ENCODE measurements at places on chromosomes 1 and 21.

- no peak for DNase-seq
These were observed 35.8 kb downstream of the LAMC1 start for GRCh38 chr1:183058851-183059502.

- peak; percentile 66 for DNase-seq
These were observed 41.3 kb downstream of the LRRC71 start for GRCh38 chr1:156961709-156962108.

DNA sequence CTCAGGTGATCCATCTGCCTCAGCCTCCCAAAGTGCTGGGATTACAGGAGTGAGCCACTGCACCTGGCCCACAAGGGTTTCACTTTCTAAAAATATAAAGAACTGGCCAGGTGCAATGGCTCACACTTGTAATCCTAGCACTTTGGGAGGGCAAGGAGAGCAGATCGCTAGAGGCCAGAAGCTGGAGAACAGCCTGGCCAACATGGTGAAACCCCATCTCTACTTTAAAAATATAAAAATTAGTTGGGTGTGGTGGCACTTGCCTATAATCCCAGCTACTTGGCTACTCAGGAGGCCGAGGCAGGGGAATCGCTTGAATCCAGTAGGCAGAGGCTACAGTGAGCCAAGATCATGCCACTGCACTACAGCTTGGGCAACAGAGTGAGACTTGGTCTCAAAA is 25.7 kb downstream of the MRPL39 start:
- DNase-seq, result no peak

DNA sequence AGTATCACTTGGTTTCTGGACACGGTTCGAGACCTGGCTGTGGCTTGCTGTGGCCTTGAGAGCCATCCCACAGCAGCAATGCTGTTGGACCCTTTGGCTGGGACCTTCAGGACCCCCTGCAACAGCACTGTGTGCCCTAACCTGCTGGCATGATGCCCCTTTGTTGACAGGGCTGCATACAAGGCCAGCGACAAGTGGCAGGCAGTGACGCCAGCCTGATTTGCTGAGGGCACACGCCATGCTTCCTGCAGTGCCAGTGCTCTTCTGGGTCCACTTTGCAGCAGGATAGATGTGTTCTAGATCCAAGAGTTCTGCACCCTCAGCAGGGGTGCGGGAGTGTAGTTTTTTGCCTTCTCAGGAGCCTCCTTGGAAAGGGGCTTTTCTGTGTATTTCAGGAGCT is 32.8 kb downstream of the COQ8A start:
- DNase-seq, result peak; percentile 47

- DNase-seq, result no peak
These were observed 35.9 kb downstream of the ST3GAL3 start for GRCh38 chr1:43743206-43743605.

GRCh38 chr1:11886986-11887665 is 28.4 kb upstream of the NPPB start:
- DNase-seq, result no peak

- DNase-seq, result no peak
These were observed 125.3 kb upstream of the GREM2 start for GRCh38 chr1:240737298-240737697.

- peak; percentile 74 for DNase-seq
These were observed 3.1 kb downstream of the OLIG2 start for GRCh38 chr21:33028773-33029384.

DNA sequence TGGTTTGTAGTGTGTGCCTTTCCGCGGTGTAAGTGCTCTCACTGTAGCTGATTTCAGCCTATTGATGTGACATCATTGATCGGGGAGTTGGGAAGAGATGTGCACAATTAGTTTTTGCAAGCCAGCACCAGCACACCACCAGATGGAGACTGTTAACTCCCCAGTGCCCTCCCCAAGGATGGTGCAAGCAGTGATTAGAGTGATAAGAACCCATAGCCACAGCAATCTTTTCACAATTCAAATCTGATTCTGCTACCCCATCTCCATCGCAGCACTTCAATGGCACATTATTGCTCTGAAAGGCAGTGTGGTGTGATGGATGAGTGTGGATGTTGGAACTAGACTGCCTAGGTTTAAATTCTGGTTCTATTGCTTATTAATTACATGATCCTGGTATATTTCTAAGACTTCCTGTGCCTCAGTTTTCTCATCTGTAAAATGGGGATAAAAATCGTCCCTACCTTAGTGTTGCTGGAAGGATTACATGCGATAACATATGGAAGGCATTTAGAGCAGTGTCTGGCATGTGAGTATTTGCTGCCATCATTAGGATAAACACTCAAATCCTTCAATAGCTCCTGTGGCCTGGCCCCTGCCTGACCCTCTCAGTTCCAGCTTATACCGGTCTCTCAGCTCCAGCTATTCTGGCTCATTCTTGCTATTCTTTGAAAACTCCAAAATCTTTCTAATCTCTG is 6.7 kb downstream of the CSF3R start:
- no peak for DNase-seq

DNA sequence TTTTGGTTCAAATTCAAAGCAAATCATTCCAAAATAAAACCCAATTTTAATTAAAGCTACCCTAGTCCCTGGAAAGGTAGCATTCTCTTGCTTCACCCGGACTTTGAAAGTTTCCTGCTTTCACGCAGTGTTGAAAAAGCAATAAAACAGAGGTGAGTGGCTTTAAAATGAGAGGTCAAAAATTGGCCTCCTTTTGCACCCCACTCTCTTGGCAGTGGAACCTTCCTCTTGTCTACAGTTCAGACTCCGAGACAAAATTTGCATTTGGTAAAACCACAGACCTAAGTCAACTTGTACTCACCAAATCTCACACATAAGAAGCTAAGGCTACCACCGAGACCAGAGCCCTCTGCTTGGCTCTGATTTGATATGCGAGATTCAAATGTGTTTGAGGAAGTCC is 252.7 kb downstream of the TTLL7 start:
- DNase-seq, result no peak

- DNase-seq, result no peak
These were observed 27.6 kb downstream of the CTNNBIP1 start for GRCh38 chr1:9882296-9882944.

GRCh38 chr21:31554511-31555022 is 104.9 kb upstream of the SOD1 start:
- peak; percentile 76 for DNase-seq

GRCh38 chr1:66323958-66324625 is 209.9 kb upstream of the SGIP1 start:
- DNase-seq, result no peak

DNA sequence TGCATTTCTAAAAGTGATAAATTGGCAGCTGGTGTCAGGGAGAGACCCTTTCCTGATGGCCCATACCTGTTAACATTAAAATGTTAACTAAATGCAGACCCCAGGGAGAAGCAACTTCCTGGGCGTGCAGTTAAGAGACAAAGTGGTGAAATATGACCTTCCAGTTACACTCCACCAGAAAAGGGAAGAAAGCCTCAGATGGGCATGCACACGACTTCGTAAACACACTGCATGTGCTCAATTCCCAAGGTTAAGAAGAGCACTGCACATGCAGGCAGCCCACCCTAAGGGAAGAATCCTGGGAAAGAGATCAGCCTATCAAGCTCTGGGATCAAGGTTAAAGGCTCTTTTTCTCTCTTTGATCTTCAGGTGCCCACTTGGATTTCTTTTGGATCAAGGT is 9.7 kb upstream of the GBP6 start:
- no peak for DNase-seq

DNA sequence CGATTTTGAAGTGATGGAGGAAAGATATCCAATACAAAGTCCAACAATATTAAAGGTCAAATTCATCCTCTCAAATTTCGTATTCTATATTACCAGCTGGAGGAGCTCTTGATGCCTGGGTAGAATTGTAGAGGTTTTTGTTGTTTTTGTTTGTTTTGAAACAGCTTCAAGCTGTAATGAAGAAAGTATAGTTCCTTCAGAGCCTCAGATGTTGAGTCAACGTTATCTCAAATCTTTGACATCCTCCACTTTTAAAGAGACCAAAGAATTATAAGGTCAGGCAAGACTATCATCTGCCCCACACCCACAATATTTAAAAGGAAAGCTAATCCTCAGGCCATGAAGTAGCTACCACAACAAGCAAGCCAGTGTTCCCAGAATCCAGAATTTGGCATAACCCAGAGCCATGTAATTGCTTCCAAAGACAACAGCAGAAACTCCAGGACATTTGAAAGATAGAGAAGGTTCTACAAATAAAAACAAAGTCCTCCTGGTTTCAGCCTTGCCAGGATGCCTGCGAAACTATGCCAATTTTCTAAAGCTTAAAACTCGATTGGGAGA is 24.9 kb downstream of the VAV3 start:
- no peak for DNase-seq

DNA sequence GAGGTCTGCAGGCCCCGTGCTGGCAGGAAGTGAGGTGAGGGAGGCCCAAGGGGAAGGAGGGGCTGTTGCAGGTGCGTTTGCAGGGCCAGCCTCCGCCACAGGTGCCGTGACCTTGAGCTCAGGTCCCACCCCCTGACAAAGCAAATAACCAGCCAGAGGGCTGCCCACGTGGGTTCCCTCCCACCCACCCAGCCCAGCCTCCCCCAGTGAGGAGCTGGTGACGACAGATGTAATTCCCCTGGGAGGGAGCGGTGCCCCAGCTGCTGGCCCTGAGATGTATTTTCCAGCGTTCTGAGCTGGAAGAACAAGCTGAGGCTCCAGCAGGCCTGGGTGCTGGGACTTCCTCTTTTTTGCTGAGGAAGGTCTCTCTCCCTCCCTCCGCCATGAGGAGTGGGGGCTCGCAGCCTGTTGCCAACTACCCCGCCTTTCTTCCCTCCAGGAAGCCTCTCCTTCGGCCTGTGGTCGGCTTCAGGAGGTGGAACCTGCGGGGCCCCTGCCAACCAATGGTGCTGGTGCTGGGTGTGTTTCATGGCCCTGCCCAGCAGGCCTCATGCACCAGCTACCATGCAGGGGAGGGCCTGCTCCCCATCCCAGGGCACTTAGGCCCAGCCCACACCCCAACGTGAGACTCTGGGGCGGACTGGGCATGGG is 153.2 kb downstream of the PRDM16 start:
- no peak for DNase-seq

- DNase-seq, result no peak
These were observed 10.9 kb downstream of the IRF2BP2 start for GRCh38 chr1:234598974-234599616.

DNA sequence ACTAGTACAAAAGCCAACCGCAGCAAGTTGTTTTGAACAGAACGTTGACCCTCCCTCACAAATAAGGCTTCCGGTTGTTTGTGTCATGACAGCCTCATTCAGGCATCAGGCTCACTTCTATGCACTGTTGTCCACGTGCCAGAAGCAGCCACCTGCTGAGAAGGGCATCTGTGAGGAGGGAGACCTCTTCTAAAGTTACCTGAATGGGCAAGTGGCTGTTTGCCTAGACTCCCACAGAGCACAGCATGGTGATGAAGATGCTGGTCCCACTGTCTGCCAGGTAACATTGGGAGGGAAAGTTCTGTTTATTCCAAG is 176.1 kb downstream of the CLIC6 start:
- DNase-seq, result no peak

- DNase-seq, result no peak
These were observed 51.2 kb downstream of the IL23R start for GRCh38 chr1:67217417-67217816.

- DNase-seq, result no peak
These were observed at the start of gene OR2T4 for GRCh38 chr1:248361121-248361715. Gene OR2T4, plus strand, starts transcription at chr1:248361665. Its CDS starts 0 bp downstream, at chr1:248361665.

- DNase-seq, result no peak
These were observed 69.5 kb downstream of the GRIK3 start for GRCh38 chr1:36964830-36965229.

- DNase-seq, result no peak
These were observed 216.7 kb downstream of the TRABD2B start for GRCh38 chr1:47780469-47780995.

DNA sequence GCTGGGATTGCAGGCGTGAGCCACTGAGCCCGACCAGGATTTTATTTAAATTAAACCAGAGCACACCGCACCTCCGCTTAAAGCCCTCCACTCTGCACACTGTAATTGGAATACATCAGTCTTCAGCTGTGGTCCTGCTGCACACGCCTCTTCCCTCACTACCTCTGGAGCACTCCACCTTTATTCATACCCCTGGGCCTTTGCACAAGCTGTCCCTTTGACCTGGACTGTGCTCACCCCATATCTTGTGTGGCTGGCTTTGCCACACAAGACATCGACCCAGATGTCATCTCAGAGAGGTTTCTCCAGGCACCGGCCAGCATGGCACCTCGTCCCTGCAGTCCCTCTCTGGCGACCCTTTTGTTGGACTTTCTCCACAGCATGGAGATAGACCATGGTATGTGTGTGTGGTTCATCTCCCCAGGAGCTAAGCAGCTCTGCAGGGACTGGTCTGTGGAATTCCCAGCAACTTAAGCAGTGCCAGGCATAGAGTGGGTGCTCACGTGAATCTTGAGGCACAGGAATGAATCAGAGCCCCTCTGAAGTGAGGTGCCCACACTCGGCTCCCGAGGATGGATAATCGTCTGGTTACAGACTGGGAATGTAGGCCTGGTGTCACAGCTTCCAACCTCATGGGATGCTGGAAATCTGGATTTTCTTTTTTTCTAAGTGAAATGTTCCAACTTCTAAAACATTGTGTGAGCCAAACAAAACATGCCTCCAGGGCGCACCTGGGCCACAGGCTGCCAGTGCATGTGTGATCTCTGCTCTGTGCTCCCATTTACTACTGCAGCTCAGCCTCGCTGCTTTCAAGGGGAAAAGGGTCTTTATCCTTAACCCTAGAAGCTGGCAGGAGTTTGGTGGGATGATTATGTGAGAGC is 61.9 kb downstream of the EVA1C start:
- peak; percentile 44 for DNase-seq

DNA sequence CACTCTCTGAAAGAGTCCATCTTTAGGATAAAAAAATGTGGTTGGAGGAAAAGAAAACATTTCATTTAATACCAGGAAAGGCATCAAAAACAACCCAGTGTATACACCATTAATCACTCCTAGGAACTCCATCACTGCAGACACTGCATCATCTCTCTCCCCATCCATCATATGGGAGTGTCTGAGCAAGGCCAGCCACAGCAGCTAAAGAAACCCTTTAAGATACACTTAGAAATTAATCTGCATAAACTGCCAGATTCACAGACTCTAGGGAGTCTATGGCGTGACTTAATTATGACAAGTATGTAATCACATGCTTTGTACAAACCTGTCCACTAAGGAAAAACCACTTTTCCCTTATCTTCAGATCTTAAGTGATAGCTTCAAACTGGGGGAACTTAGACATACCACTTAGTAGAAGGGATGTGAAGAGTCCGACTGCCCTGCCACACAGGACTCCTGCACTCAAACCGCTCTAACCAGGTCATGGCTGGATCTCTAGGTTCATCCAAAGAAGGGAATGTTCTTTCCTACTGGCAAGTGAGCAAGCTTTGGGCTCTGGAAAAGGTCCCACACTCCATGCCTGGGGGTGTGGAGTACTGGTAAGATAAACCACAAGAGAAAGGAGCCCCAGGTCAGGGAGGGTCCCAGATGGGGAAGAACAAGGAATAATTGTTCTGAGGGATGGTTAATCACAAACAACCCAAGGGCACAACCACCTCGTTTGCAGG is 61.0 kb upstream of the C8B start:
- no peak for DNase-seq

GRCh38 chr1:88661951-88662699 is 21.9 kb upstream of the PKN2 start:
- no peak for DNase-seq

DNA sequence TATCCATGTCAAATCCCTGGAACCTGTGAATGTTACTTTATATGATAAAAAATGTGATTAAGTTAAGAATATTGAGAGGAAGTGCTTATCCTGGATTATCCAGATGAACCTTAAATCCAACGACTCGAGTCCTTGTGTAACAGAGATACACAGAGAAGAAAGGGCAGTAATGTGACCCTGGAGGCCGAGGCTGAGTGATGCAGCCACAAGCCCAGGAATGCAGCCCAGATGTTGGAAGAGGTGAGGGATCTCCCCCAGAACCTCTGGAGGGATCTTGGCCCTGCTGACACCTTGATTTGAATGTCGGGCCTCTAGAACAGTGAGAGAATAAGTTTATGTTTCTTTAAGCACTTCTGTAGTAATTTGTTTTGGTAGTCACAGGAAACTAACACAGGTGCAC is 18.0 kb downstream of the LPGAT1 start:
- DNase-seq, result no peak

Measured in activated effector memory CD4-positive, alpha-beta T cell treated with anti-CD3 and anti-CD28 coated beads, Interleukin-2, amount 50 U/mL, for 16 hours (primary cell).